Stimulated activated CD4-positive, alpha-beta T cell treated with anti-CD3 and anti-CD28 coated beads, Interleukin-4, amount 100 ng/mL, for 48 hours (primary cell): ENCODE measurements at places on chromosomes 5 and 9.

DNA sequence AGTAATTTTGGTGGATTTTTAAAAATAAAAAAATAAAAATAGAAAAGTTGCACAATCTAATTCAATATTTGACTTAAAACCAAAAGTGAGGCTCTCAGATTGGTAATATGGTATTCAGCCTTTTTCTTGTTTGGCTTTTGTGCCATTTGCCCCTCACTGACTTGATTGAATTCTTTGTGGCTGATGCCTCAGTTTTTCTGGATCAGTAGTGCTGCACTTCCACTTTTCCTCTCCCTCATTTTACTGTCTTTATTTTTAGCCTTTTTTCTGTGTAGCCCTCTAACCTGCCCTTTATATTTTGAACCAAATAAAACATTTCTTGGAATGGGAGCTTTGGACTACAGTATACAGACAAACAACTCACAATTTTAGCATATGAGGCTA lies 3.8 kb upstream of the MSMP start:
- no peak for DNase-seq

- peak; percentile 66 for DNase-seq
Observed at GRCh38 chr5:178234750-178235587, 2.4 kb upstream of the PHYKPL start.

- DNase-seq = no peak
Observed at GRCh38 chr5:167639766-167640165, 651.7 kb upstream of the WWC1 start.

DNA sequence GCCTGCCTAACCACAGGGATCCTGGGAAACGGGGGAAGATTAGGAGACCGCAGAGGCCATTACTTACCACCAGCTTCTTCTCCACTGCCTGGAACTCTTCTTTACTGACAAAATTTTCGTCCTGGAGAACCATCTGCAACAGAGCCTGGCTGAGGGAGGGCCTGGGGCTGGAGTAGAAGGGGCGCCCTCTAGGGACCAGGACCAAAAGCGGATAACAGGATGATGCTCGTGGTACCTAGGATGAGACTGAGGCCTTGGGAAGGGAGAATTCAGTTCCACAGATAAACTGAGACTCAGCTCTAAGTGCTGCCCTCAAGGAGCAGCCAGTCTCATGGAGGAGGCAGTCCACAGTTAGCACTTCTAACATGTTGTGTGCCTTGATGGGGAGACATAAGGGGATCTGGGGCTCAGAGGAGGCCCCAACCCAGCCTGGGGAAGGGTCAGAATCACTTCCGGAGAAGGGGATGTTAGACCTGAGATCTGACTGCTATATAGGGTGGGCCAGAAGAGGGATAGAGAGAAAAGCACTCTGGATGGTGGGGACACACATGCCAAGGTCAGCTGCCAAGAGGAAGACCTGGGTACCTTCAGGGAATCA lies 1.2 kb downstream of the SPATA24 start:
- no peak for DNase-seq

GRCh38 chr5:149818116-149818515 lies 88.0 kb downstream of the PPARGC1B start:
- no peak for DNase-seq

- no peak for DNase-seq
Observed at GRCh38 chr9:132461971-132462370, 52.0 kb downstream of the CFAP77 start.

DNA sequence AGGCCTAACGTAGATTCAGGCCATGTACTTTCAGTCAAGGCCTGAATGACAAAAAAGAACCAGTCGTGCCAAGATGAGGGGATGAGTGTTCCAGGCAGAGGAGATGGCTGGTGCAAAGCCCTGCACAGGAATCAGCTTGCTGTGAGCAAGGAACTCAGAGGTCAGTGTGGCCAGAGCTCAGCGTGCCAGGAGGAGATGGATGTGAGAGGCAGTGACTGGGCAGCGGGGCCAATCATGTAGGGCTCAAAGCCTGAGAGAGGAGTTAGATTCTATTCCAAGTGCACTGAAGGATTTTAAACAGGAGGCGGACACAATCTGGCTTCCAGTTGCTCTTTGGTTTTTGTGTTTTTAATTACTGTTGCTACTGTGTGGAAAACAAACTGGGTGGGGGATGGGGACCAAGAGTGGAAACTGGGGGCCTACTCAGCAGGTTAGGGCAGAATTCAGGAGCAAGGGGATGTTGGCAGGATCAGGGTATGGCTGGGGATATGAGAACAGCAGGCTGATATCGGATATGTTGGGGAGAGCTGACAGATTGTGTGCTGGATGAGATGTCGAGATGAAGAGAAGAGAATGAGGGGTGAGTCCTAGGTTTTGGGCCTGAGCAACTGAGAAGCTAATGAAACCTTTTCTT lies 64.3 kb downstream of the ANGPTL2 start:
- no peak for DNase-seq

DNA sequence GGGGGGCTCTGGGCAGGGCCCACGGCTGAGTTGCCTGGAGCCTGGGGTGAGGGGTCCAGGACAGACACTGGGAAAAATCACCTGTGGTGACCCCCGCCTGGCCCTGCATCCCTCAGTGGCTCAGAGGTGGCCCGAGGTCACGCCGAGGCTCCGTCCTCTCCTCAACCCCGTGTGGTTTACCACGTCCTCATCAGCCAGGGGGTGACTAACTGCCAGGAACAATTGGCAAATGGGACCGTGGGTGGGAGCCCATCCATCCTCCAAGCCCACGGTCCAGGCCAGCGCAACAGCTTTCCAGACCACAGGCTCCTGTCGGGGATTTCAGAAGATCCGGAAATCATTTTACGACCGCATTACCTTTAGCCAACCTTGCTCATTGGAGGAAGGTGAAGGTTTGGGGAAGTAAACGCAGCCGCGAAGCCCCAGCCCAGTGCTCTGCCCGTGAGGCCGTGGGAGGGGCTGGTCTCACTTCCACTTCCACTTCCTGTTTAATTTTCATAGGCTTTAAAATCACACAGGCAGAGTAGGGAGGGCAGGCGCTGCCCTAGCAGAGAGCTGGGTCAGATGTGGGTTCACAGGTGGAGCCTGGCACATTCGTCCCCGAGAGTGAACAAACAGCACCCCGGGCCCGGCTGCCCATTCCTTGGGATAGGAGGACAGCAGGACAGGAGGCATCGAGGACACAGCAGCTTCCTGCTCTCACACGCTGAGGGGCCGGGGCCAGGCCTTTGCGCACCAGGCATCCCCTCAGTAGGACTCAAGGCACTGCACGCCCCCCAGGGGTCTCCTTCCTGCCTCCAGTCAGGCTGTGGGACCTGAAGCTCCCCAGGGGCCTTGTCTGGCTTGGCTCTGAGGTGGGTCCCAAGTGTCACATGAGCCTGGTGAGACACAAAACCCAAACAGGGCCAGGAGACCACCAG lies 19.8 kb upstream of the SLC9A3 start:
- no peak for DNase-seq

DNA sequence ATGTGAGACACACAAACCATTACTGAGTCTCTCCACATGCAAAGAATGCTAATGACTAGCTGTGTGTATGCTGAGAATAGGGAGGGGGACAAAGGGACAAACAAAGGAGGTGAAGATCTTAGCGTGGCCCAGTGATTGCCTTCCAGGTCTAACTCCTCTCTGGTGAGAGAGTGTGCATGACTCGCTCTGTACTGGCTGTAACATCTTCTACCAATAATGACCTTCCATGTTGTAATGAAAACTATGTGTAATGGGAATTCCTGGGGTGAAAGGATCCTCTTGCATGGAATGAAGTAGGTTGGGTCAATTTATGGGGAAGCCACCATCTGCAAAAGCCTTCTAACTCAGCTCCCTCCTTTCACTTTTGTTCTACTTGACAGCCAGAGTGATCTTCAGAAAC lies 24.4 kb upstream of the GPR151 start:
- no peak for DNase-seq

DNA sequence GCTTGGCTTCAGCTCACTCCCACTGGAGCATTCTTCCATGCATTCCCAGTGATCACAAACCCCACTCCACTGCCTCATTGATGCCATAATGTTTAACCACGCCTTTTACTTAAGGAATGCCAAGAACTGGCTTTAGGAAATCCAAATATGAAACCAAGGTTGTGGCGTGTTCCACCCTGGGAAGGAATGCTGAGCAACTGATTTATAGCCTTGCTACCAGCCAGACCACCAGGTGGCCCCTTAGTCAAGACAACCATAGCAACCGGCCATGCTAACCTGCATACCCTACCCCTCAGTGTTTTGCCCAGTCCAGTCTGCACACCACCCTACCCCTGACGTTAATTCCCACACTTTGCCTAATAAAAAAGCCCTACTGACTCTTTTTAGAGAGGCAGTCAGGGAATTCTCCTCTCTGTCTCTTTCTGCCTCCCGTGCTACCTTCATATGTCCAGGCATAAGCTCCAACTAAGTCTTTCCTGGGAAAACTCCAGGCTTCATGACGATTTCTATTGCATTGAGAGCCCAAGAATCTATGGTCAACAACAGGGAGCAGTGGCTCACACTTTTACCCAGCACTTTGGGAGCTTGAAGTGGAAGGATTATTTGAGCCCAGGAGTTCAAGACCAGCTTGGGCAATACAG lies 27.0 kb upstream of the PRRC2B start:
- no peak for DNase-seq

DNA sequence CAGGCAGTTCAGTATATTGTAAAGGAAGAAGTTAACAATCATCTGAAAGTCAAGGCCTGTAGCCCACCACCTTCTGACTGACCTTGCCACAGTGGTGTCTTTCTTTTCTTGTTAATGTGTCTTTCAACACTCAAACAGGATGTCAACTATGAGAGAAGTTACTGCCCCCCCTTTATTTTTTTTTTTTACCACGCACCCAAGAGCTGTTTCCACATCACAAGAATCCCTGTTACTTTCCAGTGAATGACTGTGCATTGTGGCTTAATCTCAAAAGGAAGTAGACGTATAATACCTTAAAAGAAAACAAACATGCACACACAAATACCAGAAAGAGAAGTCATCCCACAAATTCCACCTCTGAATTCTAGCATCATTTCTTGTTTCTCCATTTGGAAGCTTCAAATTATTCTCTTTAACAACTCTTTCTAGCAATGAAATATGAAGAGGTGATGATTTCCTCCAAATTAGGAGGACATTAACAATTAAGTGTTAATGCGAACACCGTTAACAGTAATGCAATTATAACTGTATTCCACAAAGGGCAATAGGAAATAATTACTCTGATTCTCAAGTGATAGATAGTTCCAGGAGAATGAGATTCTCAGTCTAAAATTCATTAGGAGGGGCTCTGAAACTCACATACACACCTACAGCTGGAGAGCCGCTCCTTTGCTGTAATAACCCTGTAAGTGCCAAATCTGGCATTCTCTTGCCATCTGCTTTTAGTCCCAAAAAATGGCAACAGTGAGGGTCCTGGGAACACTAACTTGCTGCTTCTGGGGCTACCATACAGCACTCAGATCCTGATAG lies 201.0 kb downstream of the EFNA5 start:
- no peak for DNase-seq

DNA sequence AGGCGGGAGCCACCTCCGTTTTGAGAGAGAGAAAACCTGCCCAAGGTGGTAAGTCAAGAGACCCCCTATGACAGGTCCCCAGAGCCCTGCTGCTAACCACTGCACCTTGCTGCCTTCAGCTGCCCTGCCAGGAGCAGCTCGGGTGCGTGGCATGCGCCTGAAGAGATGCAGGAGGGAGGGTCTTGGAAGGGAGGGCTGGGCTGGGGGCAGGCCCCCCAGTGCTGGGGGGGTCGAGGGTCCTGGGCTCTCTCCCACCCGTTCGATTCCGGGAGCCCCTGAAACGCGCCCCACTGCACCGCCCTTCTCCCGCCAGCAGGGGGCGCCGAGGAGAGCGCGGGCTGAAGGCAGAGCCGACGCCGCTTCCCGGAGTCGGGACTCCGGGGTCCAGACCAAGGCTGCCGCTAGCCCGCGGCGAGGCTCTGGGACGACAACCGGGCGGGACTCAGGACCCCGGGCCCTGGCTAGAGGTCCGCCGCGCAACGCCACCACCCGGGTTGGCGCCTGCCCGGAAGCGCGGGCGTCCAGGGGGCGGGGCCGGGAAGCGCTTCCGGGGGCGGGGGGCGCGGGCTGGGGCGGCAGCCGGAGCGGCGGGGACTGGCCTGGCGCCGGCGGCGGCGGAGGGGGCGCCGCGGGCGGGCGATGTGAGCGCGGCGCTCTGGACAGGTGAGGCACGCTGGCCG lies at the start of gene ZBTB34:
Gene ZBTB34 (plus strand): TSS at position 563 of the 680 bp plus-strand sequence. CDS start 18,761 bp downstream, outside the sequence.
- DNase-seq = peak; percentile 52

- peak; percentile 9 for DNase-seq
Observed at GRCh38 chr9:122158202-122158601, 1.4 kb downstream of the NDUFA8 start.

DNA sequence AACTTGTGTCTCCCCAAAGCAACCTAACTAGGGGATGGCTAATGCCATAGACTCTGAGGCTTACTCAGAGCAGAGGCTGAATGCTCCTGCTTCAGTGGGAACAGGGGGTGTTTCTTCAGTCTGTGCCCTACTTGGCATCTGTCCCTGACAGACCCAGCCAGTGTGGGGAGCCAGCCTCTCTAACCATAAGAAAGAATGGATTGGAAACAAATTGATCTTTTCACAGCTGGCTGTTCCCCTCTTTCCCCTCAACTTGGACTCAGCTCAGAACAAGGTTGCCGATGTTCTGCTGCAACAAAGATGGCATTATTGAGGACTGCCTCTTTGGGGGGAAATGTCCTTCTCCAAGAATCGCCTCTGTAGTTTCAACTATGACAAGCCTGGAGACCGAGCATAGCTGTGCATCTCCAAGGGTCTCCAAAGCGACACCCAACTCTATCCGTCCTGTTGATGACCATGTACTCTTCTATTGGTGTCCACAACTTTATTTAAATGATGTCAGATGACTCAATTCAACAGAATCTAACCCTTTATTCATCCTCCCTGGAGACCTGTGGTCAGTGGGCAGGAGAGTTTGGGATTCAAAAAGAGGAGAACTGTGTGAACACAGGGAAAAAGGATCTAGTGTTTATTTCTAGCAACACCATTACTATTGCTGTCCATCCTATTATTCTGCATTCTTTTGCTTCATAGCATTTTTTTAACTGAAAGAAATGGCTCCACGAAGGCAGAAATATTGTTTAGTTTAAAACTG lies 24.7 kb upstream of the TNC start:
- no peak for DNase-seq

DNA sequence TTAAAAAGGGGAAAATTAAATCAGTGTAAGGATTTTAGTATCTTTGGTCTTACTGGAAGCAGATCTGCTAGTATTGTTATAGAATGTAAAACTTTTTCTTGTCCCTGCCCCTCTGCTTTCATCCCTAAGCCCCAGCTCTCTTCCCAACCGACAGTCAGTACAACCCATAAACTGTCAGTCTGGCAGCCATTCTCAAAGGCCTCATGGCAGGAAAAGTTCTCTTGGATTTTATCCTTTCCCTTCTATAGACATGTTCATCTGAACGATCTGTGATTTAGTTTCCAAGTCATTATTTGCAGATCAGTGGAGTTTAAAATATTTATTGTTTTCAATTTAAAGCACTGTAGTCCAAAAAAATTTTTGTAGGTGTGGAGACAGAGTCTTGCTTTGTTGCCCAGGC lies 39.2 kb downstream of the ARRDC3 start:
- no peak for DNase-seq
